ENCODE measurements at places on chromosomes 1 and 21. TPM values are rescaled to one million over a fixed set of nuclear protein-coding genes. Genes with fewer than 3 reads are reported as not detected.

GRCh38 chr1:221316491-221317056, 425.3 kb downstream of the DUSP10 start:
- DNase-seq, result peak; percentile 55

- DNase-seq, result peak; percentile 25
These were observed 9.6 kb upstream of the RGS1 start for GRCh38 chr1:192565946-192566345.

DNA sequence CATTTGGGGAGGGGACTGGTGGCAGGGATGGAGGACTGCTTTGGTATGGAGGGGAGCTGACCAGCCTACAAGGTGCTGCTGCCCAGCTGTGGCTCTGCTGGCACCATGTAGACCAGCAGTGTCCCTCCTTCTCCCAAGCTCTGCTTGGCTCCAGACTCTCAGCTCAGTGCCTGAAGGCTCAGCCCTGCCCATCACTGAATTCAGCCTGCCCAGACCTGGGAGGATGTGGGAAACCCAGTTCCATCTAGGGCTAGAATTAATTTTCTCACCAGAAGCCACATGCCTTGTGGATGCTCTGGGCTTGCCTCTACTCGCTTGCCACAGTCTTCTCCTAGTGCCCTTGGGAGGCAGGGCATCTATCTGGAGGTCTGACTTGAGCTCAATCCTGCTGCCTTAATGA, 195.0 kb upstream of the EDN2 start:
- no peak for DNase-seq

DNA sequence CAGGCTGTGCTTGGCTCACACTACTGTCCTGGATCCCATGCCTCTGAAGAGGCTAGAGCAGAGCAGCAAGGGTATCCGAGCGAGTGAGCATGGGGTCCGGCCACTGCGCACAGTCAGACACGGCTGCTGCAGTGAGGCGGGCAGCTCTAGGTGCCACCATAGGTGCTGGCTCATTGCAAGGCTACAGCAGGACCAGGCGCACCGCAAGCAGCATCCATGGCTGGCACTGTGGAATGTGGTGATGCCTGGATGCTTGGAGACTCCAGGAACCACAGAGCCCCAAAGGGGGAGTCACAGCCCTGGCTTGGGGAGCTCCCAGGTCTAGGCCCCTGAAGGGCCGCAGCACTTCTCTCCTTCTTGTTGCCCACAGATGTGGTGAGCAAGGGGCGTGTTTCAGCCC, 47.2 kb downstream of the ATP6V1G3 start:
- no peak for DNase-seq

GRCh38 chr1:206816390-206817287, 44.3 kb upstream of the IL10 start:
- peak; percentile 40 for DNase-seq

- DNase-seq, result peak; percentile 84
These were observed 28.6 kb downstream of the PTPRU start for GRCh38 chr1:29264773-29265389.

DNA sequence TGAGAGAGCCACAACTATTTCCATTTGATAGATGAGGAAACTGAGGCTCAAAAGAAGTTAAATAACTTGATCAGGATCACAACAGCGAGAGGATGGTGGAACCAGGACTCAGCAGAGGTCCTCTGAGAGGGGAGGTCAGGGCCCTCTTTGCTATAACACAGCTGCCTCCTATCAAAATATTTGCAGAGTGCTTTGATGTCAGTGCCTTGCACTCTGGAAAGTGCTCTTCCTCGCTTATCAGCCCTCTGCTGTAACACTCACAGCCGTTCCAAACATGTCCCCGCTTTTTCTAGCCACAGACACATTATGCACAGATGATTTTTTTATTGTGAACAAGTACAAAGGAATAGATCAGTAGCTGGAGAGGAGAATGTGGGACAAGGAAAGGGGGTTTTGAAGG, 71.8 kb upstream of the ARHGAP29 start:
- DNase-seq, result no peak

DNA sequence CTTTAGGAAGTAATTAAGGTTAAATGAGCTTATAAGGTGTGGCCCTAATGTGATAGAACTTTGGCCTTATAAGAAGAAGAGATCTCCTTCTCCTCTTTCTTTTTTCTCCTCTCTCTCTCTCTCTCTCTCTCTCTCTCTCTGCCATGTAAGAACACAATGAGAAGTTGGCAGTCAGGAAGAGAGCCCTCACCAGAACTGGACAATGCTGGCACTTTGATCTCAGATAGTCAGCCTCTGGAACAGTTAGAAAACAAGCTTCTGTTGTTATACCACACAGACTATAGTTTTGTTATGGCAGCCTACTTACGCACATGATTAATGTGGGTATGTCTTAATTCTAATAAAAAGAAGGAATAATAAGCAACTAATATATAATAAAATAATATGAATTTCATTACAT, 444.2 kb upstream of the LRRC7 start:
- DNase-seq, result no peak

The C4BPA gene
- not detected for polyA plus RNA-seq

DNA sequence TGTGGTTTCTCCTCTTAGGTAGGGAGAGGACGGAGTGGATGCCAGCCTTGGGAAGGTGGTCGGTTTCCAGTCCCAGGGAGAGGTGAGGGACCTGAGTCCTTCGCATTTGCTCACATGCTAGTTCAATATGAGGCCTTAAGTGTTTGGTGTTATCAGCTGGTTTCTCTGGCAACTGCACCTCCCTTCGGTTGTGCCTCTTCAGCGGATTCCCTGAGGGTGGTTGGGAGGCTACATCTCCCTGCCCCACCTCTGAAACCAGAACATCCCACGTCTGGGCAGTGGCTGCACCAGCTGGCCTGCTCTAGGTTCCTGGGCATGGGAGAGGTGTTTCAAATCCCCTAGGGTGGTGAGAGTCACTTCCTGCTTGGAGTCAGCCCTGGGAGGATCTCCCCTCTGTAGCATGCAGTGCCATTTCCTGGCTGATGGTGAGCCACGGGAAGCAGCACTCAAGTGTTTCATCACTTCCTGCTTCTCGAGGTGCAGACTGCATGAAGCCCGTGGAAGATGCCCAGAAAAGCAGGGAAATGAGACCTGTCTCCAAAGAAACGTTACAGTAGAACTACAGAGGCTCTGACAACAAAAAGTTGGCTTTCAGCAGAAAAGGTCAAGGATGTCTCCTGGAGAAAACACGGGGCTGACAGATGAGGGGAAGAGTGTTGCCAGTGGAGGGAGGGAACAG, 4.5 kb downstream of the TMEM125 start:
- peak; percentile 58 for DNase-seq

- DNase-seq, result no peak
These were observed 2.0 kb downstream of the PRMT6 start for GRCh38 chr1:107058245-107059032.

GRCh38 chr1:38776466-38777065, 83.0 kb downstream of the RRAGC start:
- no peak for DNase-seq

The RASAL2 gene
- 13.1 TPM for polyA plus RNA-seq

The FCGR2B gene
- polyA plus RNA-seq, result not detected

The LRIG2 gene
- 4.3 TPM for polyA plus RNA-seq

- DNase-seq, result no peak
These were observed 455.8 kb upstream of the PRMT6 start for GRCh38 chr1:106600626-106601025.

DNA sequence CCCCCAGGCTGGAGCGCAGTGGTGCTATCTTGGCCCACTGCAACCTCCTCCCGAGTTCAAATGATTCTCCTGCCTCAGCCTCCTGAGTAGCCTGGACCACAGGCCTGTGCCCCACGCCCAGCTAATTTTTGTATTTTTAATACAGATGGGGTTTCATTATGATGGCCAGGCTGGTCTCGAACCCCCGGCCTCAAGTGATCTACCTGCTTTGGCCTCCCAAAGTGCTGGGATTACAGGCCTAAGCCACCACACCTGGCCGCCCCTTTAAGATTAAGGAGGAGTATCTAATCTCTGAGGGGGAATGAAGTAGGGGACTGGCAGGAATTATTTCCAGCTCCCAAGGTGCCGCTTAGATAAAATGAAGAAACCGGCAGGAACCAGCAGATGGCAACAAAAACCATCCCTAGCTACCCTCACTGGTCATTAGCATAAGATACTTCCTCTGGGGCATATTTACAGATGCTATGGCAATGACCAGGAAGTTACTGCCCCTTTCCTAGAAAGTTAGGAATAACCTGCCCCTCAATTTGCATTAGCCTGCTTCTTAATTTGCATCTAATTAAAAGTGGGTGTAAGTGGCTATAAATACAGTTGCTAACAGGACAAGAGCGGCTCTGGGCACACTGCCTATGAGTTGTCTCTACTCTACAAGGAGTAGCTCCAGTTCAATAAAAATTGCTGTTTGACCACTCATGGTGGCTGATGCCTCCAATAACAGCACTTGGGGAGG, 7.1 kb upstream of the NSUN4 start:
- DNase-seq, result peak; percentile 31

GRCh38 chr1:111920221-111921024, 69.0 kb downstream of the KCND3 start:
- peak; percentile 5 for DNase-seq

- no peak for DNase-seq
These were observed 111.9 kb upstream of the TENT5C start for GRCh38 chr1:117493906-117494305.

The OVAAL gene
- not detected for polyA plus RNA-seq

The TENT5C gene
- 1.5 TPM for polyA plus RNA-seq

DNA sequence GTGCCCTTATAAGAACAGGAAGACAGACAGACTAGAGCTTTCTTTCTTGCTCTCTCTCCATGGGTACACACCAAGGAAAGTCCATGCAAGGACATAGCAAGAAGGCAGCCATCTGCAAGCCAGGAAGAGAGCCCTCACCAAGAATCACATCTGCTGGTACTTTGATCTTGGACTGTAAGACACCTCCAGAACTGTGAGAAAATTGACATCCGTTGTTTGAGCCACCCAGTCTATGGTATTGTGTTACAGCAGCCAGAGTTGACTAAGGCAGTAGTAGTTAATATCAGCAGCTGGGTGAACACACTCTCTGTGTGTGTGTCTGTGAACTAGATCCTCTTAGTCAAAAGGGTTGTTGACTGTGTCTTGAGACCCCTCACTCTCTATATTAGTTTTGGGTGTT, 53.8 kb upstream of the PPP2R5A start:
- no peak for DNase-seq

The GJA9 gene
- polyA plus RNA-seq, result not detected

The TOE1 gene
- 15.5 TPM for polyA plus RNA-seq

The PDZK1IP1 gene
- polyA plus RNA-seq, result not detected

DNA sequence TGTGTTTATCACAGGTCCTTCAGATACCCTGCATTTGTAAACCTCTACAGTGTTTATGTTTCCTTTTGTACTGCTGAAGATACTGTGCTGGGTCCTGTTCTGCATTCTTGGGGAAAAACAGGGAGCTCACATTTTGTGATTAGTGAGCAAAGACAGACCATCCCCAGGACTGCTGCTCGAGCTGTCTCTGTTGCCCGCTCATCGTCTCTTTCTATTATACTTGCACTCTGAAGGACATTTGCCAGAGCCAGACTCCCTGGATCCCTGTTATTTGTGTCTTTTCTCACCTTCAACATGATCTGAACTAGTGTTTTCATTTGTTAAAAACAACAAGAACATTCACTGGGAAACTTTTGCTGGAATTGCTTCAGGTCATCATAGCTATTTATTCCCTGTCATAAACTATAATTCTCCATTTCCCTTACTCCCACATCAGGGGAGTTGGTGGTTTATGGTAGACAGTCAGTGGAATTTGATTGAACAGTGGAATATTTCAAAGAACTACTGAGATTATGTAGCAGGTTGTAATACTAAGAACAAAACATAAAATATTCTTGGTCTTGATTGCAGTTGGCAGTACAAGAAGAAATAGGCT, 53.0 kb downstream of the PRRX1 start:
- no peak for DNase-seq

The MEX3A gene
- polyA plus RNA-seq, result 9.0 TPM

The TAS1R1 gene
- polyA plus RNA-seq, result 0.05 TPM

- DNase-seq, result peak; percentile 39
These were observed 61.0 kb downstream of the WDR4 start for GRCh38 chr21:42818328-42818749.

GRCh38 chr1:109161858-109162606, 48.1 kb downstream of the ELAPOR1 start:
- DNase-seq, result peak; percentile 89

DNA sequence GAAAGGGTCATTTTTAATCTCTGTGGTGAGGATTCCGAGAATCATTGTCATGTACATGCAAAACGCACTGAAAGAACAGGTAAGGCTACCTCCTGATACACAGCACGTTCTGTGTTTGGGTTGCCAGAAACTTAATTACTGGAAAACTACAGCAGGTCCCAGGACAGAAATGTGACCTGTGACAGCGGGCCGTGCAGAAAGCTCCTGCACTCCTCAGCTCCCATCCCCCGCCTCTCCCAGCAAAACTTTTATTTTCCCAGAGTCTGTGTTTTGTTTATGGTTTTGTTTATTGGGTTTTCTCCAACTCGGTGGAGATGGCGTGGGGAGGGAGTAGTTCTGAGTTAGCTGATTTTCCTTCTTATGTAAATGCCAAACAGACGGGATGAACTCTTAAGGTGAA, 44.7 kb downstream of the SLC44A3 start:
- DNase-seq, result peak; percentile 39

DNA sequence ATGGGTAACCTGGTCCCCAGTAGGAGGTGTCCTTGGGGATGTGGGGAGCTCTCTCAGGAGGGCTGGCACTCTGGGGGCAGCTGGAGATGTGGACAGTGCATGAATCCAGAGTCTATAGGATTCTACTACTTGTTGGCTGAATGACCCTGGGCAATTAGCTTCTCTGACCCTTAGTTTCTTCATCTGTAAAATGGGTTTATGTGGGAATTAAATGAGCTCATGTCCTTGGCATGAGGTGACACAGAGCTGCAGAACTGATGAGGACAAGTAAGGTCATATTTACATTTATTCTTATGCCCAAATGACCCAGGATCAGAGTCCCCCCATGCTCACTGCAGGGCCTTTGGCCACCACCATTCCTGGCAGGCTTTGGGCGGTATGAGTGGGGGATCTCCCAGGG, 29.3 kb downstream of the FOXO6 start:
- no peak for DNase-seq
